Mesenteric fat pad (tissue), 1 donor: ENCODE measurements at places on chromosomes 4 and X. TPM values are rescaled to one million over a fixed set of nuclear protein-coding genes. Genes with fewer than 3 reads are reported as not detected.

GRCh38 chr4:42167709-42168108 lies 15.3 kb upstream of the BEND4 start:
- DNase-seq, result no peak

GRCh38 chr4:6472387-6473263 lies at the start of gene PPP2R2C:
PPP2R2C (minus strand) TSS chr4:6472614; CDS start chr4:6472229, 385 bp downstream.
- no peak for DNase-seq

PAGE3 gene
- total RNA-seq, result not detected

PAGE2B gene
- total RNA-seq, result not detected

DNA sequence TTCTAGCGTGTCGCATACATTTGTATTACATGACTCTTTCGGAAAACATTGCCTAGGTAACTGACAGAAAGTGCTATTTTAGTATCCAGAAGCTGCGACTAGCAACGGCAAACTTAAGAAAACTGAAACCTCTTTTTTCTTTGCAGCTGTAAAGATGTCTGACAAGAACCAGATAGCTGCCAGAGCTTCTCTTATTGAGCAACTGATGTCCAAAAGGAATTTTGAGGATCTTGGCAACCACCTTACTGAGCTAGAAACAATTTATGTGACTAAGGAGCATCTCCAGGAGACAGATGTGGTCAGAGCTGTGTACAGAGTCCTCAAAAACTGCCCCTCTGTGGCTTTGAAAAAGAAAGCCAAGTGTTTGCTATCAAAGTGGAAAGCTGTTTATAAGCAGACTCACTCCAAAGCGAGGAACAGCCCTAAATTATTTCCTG lies 9.4 kb downstream of the TCEANC start:
- DNase-seq, result no peak

GRCh38 chr4:108867476-108867875 lies 104.6 kb upstream of the ETNPPL start:
- DNase-seq, result no peak

GRCh38 chr4:121688261-121688660 lies 8.5 kb downstream of the ANXA5 start:
- DNase-seq, result no peak

- no peak for DNase-seq
These were observed 12.2 kb upstream of the RBPJ start for GRCh38 chr4:26308568-26308967.

DIPK2B gene
- total RNA-seq, result 42.8 TPM

DNA sequence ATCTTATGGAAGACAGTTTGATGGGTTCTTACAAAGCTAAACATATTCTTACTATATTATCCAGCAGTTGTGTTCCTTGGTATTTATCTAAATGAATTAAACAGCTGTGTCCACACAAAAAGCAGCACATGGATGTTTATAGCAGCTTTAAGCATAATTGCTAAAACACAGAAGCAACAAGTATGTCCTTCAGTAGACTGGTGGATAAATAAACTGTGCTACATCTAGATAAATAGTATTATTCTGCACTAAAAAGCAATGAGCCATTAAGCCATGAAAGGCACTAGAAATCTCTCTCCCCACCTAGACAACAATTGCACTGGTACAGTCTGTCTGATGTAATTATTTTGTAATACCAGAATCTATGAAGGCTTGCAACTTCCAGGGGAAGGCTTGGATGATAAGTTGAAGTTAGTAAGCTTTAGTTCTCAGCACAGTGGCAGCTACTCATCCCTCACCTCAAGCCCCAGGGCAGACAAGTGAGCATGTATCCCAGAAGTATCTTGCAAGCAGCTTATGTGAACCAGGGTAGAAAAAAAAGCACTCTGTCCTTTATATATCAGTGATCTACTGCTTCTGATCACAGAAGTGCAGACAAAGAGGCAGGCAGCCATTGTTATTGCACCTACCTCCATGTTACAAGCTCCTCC lies 36.9 kb downstream of the WDR17 start:
- DNase-seq, result no peak

- peak; percentile 76 for DNase-seq
These were observed 9.8 kb upstream of the P2RY8 start for GRCh38 chrX:1546691-1547251.

DNA sequence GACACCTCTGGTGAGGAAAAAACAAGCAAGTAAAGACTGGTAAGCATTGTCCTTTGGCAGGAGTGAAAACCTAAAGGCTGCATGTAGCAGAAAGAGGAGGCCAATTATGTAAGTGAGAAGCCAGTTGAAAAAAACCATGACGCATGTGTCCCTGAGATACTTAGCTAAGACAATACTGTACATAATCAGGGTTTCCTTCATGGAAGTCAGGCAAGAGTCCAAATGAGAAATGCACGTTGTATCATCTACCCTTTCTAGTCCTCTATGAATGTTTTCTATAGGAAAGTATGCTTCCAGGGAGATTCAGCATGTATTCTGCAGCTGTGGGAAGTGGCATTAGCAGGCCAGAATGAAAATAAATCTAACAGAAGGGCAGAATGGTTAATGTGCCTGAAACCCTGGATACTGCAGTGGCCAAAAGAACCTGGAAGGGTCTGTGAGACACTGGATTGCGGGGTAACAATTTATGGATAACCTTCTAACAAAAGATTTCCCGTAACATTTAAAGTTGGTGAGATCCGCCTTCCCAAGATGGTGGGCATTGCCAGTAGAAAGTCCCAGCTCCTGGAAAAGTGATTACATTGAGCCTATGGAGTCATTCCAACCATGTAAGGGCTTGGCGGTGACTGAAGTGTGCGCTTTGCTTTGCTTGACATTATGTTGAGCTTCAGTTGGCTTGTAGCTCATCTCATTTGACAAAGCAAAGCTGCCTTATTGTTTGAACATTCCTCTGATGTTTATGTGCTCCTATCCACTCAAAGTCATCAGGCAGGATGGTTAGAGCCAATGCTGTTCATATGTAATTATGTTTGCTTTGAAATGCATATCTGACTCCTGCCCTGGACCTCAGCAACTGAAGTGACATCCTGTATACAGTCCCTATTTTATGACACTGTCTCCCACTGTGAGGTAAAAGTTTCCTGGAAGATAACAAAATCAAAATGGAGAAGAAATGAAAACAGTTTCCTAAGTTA lies 200.4 kb downstream of the ARHGAP24 start:
- DNase-seq, result no peak

MTMR8 gene
- 2.5 TPM for total RNA-seq

MSN gene
- 296 TPM for total RNA-seq

GRCh38 chrX:34805951-34806350 lies 136.6 kb upstream of the FAM47B start:
- DNase-seq, result no peak
